Stimulated activated CD8-positive, alpha-beta memory T cell treated with anti-CD3 and anti-CD28 coated beads, Interleukin-4, amount 100 ng/mL, for 1 hour (primary cell): ENCODE measurements at places on chromosomes 6 and 20.

- DNase-seq, result no peak
Observed at GRCh38 chr6:99219788-99220187, 129.7 kb downstream of the FAXC start.

- DNase-seq, result no peak
Observed at GRCh38 chr6:105849746-105850145, 236.4 kb upstream of the PRDM1 start.

DNA sequence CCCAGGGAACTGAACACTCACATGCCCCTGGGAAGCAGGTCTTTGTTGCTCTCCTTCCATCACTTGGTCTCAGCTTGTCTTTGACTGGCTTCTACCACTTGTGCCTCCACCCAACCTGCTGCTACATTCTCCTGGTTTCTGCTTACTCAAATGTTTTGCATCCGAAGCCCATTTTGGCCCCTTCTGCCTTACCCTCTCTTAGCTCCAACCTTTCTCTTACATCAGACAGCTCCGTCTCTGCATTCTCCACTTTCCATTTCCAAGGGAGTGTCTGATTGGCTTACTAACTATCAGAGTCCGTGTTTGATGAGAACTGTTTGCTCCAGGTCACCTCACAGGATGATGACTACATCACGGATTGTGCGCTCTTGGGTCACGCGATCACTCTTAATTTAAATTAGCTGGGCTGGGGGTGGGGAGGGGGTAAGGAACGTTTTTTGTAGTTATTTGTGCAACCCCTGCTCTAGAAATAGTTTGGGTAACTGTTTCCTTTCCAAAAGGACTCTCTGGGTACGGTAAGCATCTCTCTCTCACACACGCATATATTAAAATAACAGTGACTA is 844 bp upstream of the ABRACL start:
- no peak for DNase-seq

GRCh38 chr6:4364711-4365110 is 229.3 kb upstream of the ECI2 start:
- DNase-seq, result no peak

GRCh38 chr6:136351518-136352110 is 62.0 kb upstream of the BCLAF1 start:
- no peak for DNase-seq

- no peak for DNase-seq
Observed at GRCh38 chr6:110328259-110328658, 29.9 kb downstream of the METTL24 start.

- no peak for DNase-seq
Observed at GRCh38 chr20:63381781-63382431, 20.8 kb upstream of the CHRNA4 start.

DNA sequence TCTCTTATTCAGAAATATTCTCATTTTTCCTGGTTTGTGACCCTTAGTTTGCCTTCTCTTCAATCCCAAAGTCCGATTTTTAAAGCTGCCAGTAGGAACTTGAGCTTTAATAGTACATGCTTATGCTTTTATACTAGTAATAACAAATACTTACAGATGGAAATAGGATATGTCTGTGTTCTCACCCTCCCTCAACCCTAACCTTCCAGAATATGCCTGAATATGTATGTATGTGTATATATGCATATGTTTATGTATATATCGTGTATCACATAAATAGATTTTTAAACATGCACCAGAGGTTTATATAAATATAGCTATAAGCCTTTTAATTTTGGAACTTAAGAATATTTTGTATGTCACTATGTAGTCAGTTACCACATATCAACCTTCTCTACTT is 38.8 kb downstream of the CDYL start:
- DNase-seq, result no peak

- no peak for DNase-seq
Observed at GRCh38 chr20:41072190-41072863, 43.7 kb downstream of the TOP1 start.

DNA sequence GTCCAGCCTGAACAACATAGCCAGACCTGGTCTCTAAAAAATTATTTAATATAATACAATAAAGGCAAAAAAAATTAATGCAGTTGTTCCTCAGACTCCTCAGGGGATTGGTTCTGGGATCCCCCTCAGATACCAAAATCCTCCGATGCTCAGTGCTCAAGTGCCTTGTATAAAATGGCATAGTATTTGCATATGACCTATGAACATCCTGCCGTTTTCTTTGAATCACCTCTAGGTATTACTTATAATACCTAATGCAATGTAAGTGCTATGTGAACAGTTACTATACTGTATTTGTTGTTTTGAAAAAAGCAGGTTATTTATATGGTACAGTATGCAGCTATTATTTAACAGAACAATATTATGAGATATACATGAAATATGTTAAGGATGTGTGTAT is 43.3 kb downstream of the RNGTT start:
- no peak for DNase-seq

- DNase-seq, result no peak
Observed at GRCh38 chr20:36252511-36252910, 16.2 kb downstream of the AAR2 start.

- DNase-seq, result no peak
Observed at GRCh38 chr20:33443006-33443511, 504 bp downstream of the SNTA1 start.

DNA sequence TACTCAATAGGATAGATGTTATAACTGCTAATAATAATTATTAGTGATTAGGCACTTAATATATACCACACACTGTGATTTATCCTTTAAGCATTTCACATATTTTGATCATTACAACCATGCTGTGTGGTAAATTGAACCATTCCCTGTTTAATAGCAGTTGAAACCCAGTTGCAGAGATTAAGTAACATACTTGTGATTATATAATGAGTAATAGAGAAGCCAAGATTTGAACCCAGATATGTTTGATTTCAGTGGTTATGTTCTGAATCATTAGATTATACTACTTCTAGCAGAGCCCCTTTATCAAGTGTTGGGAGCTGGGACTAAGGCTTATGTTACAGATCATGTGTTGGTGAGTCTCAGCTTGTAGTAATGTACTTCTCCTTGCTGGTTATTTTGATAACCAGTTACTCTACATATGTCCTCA is 44.1 kb downstream of the STK4 start:
- DNase-seq, result no peak

DNA sequence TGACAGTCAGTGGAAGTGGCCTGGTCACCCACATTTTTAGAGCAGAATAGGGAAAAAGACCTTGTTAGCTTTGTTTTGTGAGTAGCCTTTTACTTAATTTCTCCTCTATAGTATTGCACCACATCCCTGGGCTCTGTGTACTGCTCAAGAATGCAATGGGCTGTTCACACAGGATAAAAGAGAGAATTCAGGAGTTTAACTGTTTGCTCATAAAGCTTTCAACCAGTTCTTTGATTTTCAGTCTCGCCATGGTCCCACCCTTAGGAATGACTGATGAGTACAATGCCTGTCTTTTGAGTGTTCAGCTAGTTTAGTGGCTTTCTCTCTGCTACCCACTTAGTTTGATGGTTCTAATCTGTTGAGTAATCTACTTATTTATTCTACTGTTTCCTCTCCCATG is 129.7 kb downstream of the PLG start:
- no peak for DNase-seq

DNA sequence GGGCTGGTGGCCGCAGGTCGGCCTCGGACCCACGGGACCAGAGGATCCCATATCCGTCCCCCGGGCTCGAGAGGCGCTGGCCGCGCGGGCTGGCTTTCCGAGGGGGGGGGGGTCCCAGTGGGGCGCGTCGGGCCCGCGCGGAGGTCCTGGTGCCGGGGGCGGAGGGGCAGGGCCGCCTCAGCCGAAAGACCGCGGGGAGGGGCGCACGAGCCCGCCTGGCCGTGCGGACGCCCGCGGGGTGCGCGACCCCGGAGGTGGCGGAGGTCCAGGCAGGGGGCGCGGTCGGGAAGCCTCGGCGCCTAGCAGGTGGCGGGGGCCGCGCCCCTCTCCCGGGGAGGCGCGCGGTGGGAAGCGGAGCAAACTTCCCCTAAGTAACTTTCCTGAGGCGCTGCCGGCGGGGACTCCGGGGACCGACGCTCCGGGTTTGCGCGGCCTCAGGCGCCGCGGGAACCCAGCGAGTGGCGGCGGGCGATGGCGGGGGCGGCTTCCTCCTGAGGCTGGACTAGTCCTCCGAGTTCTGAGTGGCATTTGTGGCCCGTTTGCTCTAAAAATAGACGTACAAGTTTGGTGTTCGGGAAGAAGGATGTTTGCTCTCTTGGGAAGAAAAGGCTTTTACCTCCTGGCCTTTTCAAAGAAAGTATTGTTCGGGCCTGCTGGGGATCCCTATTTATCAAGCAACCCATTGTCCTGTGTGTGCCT is 26.5 kb upstream of the BTBD3 start:
- DNase-seq, result no peak

DNA sequence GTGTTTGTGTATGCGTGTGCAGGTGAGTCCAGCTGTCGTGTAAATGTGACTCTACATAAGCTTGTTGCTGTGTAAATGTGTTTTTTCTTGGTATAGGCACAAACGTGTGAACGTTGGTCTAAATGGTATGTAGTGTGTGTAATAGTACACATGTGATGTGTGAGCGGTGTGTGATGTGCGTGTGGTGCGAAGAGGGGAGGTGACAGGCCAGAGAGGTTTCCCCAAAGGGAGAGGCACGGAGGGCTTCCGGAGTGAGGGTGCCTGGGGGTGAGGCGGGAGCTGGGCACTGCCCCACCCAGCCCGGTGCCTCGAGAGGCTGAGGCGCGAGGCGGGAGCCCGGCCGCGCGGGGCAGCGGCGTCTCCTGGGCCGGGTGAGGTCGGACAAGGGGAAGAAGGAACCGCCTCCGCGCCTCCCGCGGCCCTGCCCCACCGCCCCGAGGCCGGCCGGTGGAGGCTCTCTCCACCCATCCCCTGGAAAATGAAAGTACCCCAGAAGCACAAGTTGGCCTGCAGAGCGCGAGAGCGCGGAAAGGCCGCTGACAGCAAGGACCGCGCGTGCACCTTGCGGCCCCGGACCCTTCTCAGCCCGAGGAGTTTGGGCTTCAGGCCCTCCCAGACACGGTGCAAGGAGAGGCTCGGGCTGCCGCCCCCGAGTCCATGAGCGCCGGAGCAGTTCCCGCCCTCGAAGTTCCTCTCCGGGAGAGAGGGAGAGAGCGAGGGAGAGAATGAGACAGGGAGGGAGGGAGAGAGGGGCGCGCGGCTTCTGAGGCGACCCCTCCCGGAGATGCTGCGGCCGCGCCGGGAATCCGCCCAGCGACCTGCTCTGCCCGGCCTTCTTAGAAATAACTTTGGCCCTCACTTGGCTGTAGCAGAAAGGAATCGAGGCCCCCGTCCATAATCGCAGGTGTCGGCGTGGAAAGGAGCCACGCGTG is 43.2 kb upstream of the OSTM1 start:
- no peak for DNase-seq

- no peak for DNase-seq
Observed at GRCh38 chr6:163745536-163746400, 331.2 kb downstream of the QKI start.

- no peak for DNase-seq
Observed at GRCh38 chr20:1334761-1335160, 5.8 kb upstream of the SDCBP2 start.

DNA sequence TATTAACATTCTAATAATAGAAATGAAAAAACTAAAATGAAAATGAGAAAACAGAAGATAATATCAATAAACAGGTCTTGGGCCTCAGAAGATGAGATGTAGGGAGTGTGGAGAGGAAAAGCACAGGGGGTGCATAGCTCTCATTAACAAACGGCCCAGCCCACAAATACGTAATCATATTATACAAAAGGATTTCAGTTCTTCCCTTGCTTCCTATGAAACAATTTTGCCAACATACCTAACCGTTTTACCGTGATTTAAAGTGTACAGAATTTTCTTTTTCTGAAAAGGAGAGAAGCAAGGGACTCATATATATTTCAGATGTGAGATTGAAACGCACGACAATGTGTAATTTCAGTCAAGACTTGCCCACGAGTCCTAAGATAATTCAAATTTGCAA is 136.0 kb downstream of the HFE start:
- DNase-seq, result no peak

GRCh38 chr6:76174722-76175121 is 102.3 kb upstream of the IMPG1 start:
- DNase-seq, result no peak

GRCh38 chr6:110944681-110945151 is 13.8 kb upstream of the GTF3C6 start:
- no peak for DNase-seq

- no peak for DNase-seq
Observed at GRCh38 chr6:150343434-150343833, 25.4 kb upstream of the IYD start.

DNA sequence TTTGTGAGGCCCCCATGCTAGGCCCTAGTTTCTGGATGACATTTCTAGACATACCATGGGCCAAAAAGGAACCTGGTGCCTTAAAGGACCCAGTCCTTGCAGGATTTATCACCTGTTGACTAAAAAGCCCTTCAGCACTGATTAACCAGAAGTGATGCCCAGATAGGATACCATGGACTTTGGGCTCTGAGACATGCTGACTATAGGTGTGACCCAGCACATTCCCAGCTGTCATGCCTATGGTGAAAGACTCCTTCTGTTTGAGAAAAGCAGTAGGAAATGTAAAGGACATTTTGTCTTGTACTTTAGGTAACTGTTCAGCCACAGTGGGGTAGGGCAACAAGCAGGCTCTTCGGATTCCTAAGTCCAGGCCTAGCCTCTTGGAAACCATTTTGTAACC is 724.2 kb downstream of the CD109 start:
- DNase-seq, result no peak

GRCh38 chr6:120055071-120055470 is 705.5 kb upstream of the MAN1A1 start:
- no peak for DNase-seq

- DNase-seq, result no peak
Observed at GRCh38 chr6:141321493-141322347, 811.0 kb upstream of the GJE1 start.

GRCh38 chr20:62708591-62709536 is at the start of gene NTSR1:
NTSR1 (plus strand) TSS chr20:62708836; CDS start chr20:62709208, 372 bp downstream.
- DNase-seq, result no peak

DNA sequence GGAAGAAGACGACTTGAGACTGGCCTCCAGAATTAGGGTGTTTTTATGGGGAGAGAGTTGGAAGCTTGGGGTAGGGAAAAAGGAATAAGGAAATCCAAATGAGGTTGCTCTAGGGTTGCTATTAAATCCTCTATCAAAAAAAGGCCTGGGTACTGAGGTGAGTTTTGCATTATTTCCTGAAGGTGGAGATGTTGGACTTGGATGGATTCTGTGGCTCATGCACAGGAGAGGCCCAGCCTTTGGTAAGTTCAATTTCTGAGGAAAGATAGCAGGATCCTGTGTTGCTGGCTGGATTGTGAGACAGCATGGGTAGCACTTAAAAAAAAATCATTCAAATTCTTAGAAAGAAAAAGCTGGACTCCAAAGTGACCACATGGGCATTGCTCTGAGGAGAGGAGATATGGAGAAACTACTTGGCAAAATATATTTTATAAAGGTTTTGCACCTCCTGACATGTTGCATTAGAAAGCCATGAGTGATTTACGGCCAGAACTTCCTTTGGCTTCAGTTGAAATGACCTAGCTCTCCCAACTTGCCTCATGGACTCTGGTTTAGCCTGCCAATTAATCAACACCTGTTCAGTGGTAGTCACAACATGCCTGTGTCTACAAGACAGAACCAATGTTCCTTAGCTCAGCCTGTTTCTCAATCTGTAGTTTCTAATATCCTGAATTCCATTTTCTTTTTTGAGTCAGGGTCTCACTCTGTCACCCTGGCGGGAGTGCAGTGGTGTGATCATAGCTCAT is 152.1 kb upstream of the RALGAPA2 start:
- no peak for DNase-seq

- DNase-seq, result no peak
Observed at GRCh38 chr6:168217880-168218537, 101.6 kb downstream of the DACT2 start.
